ENCODE measurements at places on chromosomes 16 and 17.

DNA sequence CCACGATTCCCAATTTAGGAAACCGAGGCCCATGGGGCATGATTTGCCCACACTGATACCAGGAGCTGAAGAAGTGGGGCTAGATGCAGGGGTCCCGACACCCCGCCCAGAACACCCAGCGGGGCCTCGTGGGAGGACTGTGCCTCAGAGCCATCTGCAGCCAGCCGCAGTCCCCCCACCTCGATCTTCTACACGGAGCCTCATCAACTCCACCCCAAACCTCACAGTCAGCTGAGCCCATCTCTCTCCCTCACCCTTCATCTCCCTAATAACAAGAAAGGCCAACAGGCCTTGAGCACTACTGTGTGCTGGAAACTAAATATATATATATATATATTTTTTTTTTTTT, 4.2 kb downstream of the ITGAE start:
- no peak for DNase-seq

GRCh38 chr16:4407543-4408322, 8.7 kb downstream of the CORO7 start:
- DNase-seq = no peak

- DNase-seq = no peak
These were observed 260.8 kb upstream of the ZFHX3 start for GRCh38 chr16:73308771-73309170.

DNA sequence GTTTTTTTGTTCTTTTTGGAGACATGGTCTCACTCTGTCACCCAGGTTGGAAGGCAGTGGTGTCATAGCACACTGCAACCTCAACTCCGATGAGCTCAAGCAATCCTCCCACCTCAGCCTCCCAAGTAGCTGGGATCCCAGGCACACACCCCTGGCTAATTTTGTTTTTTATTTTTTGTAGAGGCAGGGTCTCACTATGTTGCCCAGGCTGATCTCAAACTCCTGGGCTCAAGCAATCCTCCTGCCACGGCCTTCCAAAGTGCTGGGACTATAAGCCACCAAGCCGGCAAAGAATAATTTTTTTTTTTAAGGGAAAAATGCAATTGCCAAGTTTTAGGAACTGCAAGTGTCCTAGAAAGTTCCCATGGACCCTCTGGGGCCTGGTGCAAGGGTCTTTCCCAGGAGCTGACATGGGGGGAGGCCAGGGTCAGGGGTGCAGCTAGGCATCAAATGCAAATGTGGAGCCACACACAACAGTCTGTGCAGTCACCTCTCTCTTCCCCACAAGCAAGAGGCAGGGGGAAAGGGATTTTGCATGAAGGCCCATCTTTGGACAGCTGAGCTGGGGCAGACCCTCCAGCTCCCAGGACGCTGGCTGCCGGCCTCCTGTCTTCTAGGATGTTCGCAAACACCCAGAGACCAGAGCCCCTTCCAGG, 20.1 kb upstream of the BCAR1 start:
- DNase-seq = no peak

DNA sequence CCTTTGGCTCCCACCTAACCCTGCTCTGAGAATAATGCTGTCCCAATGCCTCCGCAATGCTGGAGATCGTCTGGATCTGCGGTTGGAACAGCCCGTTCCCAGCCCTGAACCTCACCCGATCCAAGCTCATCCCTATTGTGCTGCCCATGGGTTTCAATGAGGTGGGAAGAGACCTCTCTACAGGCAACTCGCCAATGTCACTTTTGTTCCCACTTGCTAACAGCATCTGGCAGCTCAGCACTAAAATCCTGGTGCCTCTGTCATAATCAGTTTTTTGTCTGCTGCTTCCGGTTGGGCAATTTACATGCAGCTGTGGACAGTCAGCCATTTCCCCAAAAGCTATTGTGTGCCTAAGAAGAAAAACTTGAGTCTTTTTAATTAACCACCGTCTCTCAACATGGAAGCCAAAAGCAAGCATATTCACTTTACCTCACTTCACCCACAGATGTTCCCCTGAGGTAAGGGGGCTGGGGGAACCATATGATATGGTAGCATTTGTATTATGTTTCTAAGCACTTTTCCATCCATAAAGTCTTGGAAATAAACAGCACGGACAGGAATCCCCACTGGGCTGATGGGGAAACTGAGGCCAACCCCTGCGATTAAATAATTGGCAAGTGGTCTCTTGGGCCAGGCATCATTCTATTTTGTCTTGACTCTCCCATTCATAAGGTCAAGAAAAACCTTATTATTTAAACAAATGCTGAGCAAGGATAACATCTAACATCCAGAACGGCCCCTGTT, 159.2 kb upstream of the CDH5 start:
- no peak for DNase-seq

DNA sequence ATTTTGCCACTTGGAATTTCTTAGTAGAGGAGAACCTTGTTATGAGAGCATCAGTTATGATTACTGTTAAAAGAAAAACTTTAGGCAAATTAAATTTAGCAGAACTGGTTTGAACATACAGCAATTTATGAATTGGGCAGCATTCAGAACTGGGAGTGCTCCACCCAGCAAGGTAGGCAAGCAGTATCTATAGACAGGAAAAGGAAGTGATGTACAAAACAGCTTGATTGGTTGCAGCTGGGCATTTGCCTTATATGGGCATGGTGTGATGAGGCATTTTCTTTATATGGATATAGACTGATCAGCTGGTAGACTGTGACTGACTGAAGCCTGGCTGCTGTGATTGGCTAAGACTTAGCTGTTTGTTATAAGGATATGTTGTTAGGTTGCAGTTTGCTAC, 17.6 kb upstream of the CYLD start:
- no peak for DNase-seq

- no peak for DNase-seq
These were observed 7.9 kb upstream of the DNAH17 start for GRCh38 chr17:78585006-78585630.

Measured in NCI-H2081 treated with DMSO at 0.1 percent for 48 hours (cell line).